ENCODE measurements at places on chromosomes 5 and 9. TPM values are rescaled to one million over a fixed set of nuclear protein-coding genes. Genes with fewer than 3 reads are reported as not detected.

DNA sequence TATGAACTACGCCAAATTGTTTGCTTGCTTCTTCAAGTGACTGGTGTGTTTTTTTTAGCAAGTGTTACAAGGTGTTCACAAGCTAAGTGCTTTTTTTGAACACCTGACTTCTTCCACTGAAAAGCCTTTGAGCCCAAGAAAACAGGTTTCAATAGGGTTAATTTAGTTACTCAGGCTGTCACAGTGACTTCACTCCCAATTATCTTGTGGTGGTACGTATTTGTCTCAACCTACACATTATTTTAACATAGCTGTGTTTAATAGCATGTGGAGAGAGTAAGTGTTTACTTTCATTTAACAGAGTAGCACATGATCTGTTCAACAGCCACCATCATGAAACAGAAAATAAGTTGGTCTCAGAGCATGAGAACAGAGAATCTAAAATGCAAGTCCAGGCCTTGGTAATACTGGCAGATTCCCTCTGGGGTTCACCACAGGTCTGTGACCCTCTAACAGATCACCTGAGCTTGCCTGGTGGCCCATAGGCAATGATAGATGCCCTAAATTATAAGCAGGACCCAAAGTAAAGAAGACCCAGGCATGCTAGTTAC, 267.7 kb upstream of the SMARCA2 start:
- no peaks in the 10 kb centered on the region for H3K27me3 ChIP-seq
- no peaks in the 10 kb centered on the region for H3K36me3 ChIP-seq
- no peak overlapping the region for H3K27ac ChIP-seq
- H3K4me3 ChIP-seq: no peak overlapping the region
- no peaks in the 10 kb centered on the region for H3K4me1 ChIP-seq
- DNase-seq: no peak

DNA sequence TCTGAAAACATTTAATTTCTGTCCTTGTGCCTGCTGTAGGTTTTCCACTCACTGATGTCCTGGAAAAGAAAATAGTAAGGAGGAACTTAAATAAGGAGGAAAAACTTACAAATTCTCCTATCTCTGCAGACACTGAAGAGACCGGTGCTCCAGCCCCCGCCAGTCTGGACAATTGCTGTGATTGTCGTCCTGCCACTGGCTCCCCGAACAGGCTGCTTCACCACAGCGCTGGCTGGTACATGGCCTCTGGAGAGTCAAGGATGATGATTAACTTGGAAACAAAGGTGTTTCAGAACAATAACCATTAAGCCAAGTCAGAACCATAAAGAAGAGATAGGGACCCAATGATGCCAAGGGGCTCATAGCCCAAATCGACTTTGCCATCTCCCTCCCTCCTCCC, 7.3 kb downstream of the PLAC8L1 start:
- no peaks in the 10 kb centered on the region for H3K36me3 ChIP-seq
- DNase-seq: no peak
- no peaks in the 10 kb centered on the region for H3K27me3 ChIP-seq
- H3K4me1 ChIP-seq: no peaks in the 10 kb centered on the region
- no peak overlapping the region for H3K27ac ChIP-seq

GRCh38 chr5:54383941-54384340, 71.6 kb upstream of the HSPB3 start:
- no peaks in the 10 kb centered on the region for H3K36me3 ChIP-seq
- H3K27ac ChIP-seq: no peak overlapping the region
- H3K4me1 ChIP-seq: no peaks in the 10 kb centered on the region
- no peak for DNase-seq
- H3K27me3 ChIP-seq: no peaks in the 10 kb centered on the region

GRCh38 chr5:87944553-87945285, 323.9 kb downstream of the TMEM161B start:
- H3K4me3 ChIP-seq: no peak overlapping the region
- no peak overlapping the region for H3K27ac ChIP-seq
- DNase-seq: no peak
- H3K27me3 ChIP-seq: no peaks in the 10 kb centered on the region
- no peaks in the 10 kb centered on the region for H3K36me3 ChIP-seq

DNA sequence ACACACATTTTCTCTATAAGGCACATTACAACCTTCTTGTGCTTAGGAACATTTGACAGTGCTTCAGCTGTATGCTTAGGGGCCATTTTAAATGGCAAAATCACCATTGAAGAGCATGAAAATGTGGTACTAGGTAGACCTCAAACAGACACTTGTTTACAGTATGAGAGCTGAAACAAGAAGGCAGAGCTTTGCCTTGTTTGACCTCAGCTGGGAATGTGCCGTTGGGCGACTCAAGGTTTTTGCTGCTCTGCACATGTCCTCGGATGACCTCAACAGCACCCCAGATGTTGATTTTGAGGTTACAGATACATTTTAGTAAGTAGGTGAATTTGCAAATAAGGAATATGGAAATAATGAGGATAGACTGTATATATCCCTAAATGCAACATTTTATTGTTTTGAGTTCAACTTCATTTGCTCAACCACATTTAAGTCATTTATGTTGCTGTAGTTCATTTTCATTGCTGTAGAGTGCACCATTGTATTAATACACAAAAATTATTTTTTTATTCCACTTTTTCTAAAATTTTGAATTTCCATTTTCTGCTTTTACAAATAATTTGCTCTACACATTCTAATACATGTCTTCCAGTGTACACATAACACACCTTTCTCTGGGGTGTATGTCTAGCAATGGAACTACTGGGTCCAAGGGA, 206.8 kb downstream of the NR3C1 start:
- peaks cover 7% of the 10 kb centered on the region for H3K4me1 ChIP-seq
- no peaks in the 10 kb centered on the region for H3K27me3 ChIP-seq
- H3K36me3 ChIP-seq: no peaks in the 10 kb centered on the region
- H3K4me3 ChIP-seq: no peak overlapping the region
- H3K27ac ChIP-seq: no peak overlapping the region

DNA sequence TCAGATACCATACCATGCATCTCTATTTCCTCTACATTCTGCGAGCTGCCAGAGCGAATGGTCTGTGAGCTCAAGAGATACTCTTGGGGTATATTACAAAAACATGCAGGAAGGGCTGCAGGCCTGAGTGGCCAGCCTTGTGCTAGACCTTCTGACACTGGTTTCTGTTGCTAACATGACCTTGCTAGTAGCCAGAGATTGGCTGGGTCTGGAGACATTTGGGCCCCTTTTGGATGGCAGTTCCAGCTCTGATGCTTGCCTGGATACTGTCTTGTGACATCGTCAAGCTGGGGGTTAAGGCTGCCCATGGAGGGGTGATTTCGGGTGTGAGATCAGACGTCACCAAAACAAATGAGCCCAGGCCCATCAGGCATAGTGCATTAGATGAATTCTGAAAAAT, 56.1 kb upstream of the FSTL4 start:
- no peaks in the 10 kb centered on the region for H3K4me1 ChIP-seq
- H3K36me3 ChIP-seq: no peaks in the 10 kb centered on the region
- no peak for DNase-seq
- H3K27ac ChIP-seq: no peak overlapping the region
- no peaks in the 10 kb centered on the region for H3K27me3 ChIP-seq

GRCh38 chr5:77629509-77630113, 8.9 kb downstream of the OTP start:
- H3K27me3 ChIP-seq: peaks cover 58% of the 10 kb centered on the region
- no peaks in the 10 kb centered on the region for H3K4me1 ChIP-seq
- no peak overlapping the region for H3K27ac ChIP-seq
- no peaks in the 10 kb centered on the region for H3K36me3 ChIP-seq
- DNase-seq: no peak

DNA sequence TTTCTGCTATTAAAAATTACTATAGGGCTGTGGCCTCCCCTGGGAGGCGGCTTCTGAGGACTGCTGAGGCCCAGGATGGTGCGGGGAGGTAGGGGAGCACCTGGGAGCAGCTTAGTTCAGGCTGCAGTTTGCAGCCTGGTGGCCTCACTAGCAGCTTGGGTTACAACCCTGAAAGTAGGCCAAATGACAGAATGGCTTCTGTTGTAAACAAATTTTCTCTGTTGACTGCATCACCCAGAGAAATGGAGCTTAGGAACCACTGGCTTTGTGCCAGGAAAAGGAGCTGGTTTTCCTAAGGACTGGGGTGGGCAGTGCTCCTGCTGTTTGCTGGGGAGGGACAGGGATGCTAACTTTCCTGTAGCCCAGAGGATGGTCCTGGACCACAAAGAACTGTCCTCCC, 130.3 kb downstream of the ENTREP1 start:
- no peaks in the 10 kb centered on the region for H3K36me3 ChIP-seq
- DNase-seq: no peak
- no peaks in the 10 kb centered on the region for H3K27me3 ChIP-seq
- no peak overlapping the region for H3K27ac ChIP-seq

DNA sequence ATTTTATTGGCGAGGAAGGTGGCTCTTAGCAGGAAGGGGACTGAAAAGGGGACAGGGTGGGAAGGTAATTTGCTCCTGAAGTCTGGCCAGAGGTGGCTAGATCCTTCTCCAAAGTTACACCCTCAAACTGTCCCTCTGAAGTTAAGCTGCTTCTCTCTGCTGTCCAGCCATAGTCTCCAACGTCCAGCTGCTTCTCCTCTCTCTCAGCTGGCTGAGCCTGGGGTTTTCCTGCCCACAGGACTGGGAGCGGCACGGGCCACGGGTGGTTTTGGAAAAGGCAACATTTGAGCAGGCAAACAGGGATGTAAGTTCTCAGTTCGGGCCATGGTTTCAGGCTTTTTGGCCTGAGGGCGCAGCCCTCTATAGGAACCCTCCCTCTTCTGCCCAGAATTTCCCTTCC, 128.3 kb downstream of the YIPF5 start:
- no peaks in the 10 kb centered on the region for H3K36me3 ChIP-seq
- DNase-seq: peak; percentile 27
- H3K4me1 ChIP-seq: no peaks in the 10 kb centered on the region

DNA sequence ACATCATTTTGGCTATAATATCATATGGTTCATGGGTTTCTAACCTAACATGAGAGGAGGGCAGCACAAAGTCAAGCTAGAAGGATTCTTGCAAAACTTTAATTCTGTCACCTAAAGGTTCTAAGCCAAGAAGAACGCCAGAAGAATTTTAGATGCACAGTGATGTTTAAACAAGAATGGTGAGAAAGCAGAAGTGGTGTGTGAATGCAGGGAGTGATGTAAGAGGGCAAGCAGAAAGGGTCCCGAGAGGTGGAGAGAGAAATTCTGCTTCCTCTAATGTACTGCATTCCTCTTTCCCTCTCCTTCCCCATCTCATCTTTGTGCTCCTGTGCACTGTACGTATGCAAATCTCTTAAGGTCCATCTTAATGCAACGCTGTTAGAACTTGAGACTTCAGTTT, 2.1 kb upstream of the TRMO start:
- peaks cover 5% of the 10 kb centered on the region for H3K4me1 ChIP-seq
- H3K4me3 ChIP-seq: no peak overlapping the region
- no peaks in the 10 kb centered on the region for H3K36me3 ChIP-seq
- DNase-seq: no peak
- H3K27ac ChIP-seq: no peak overlapping the region

- H3K4me1 ChIP-seq: no peaks in the 10 kb centered on the region
- H3K36me3 ChIP-seq: no peaks in the 10 kb centered on the region
- H3K27ac ChIP-seq: no peak overlapping the region
- H3K4me3 ChIP-seq: no peak overlapping the region
- DNase-seq: peak; percentile 29
Observed at GRCh38 chr5:134073404-134073803, 41.1 kb upstream of the TCF7 start.

GRCh38 chr5:124263680-124264491, 482.6 kb downstream of the ZNF608 start:
- no peaks in the 10 kb centered on the region for H3K36me3 ChIP-seq
- DNase-seq: no peak
- no peak overlapping the region for H3K27ac ChIP-seq
- no peak overlapping the region for H3K4me3 ChIP-seq

- no peak overlapping the region for H3K27ac ChIP-seq
- H3K4me1 ChIP-seq: no peaks in the 10 kb centered on the region
- H3K36me3 ChIP-seq: no peaks in the 10 kb centered on the region
- DNase-seq: no peak
- no peak overlapping the region for H3K4me3 ChIP-seq
Observed at GRCh38 chr5:170360709-170361108, 28.5 kb downstream of the KCNMB1 start.

GRCh38 chr5:58641533-58641932, 58.7 kb downstream of the RAB3C start:
- no peak overlapping the region for H3K27ac ChIP-seq
- no peaks in the 10 kb centered on the region for H3K4me1 ChIP-seq
- DNase-seq: no peak
- no peaks in the 10 kb centered on the region for H3K27me3 ChIP-seq

DNA sequence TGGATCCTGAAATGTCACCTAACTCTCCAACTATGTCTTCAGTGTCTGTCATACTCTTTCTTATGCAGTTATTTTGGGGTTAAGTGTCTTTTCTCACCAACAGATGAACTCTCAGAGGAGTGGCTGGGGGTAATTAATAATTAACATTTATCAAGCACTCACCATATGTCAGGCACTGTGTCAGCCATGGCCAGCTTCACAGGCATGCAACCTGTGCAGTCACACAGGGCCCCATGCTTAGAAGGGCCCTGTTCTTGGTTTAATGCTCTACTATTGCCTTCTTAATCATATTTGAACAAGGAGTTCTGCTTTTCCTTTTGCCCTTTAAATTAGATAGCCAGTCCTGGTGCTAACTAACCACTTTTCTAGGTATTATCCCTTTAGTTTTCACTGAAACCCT, 3.4 kb upstream of the GRPEL2 start:
- DNase-seq: no peak
- no peak overlapping the region for H3K4me3 ChIP-seq
- peaks cover 2% of the 10 kb centered on the region for H3K4me1 ChIP-seq
- no peak overlapping the region for H3K27ac ChIP-seq
- H3K27me3 ChIP-seq: no peaks in the 10 kb centered on the region

GRCh38 chr5:151686674-151687407, at the start of gene SPARC:
SPARC (minus strand) TSS chr5:151686915; CDS start chr5:151676188, 10,727 bp downstream.
- H3K4me1 ChIP-seq: peaks cover 22% of the 10 kb centered on the region
- H3K4me3 ChIP-seq: peak within 1 kb of the TSS; percentile 87
- DNase-seq: peak; percentile 96
- H3K36me3 ChIP-seq: peaks cover 5% of the 10 kb centered on the region
- H3K27ac ChIP-seq: peak within 1 kb of the TSS; percentile 99
- no peaks in the 10 kb centered on the region for H3K27me3 ChIP-seq

DNA sequence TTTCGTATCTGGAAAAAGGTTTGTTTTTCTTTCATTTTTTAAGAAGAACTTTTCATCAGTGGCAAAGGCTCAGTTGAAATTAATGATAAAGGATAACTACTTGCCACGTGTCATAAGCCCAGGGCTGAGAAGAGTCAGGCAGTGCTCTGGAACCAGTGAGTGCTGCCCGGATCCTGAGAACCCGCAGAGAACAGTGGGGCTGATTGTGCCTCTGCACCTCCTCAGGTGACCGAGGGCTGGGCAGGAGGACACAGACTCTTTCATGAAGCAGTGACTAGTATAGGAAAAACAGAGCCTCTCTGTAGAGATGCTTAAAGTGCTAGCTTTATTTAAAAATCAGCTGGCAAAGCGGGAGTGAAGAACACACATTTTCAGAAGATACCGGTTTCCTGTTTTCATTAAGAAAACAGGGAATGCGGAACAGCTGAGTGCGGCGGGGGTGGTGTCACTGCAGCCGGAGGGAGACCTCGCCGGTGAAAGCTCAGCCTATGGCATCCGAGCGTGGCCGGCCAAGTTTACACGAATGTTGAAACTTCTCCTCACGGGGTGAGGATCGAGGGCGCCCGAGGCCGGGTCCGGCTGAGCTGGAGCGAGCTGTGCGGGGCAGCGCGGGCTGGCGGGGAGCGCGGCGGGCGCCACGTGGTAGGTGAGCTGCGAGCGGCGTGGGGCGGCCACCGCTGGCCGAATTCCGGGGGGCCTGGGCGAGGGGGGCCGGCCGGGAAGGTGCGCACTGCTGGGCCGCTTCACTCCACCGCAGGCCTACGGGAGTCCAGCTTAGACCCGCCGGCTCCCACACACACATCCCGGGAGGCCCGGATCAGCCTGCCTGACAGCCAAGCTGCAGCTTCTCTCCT, 134.7 kb upstream of the DMRT1 start:
- peak overlapping the region; percentile 51 for H3K4me3 ChIP-seq
- H3K27me3 ChIP-seq: no peaks in the 10 kb centered on the region
- peaks cover 7% of the 10 kb centered on the region for H3K4me1 ChIP-seq

The TLX3 gene
- polyA plus RNA-seq: not detected

The ZNF354B gene
- polyA plus RNA-seq: 6.1 TPM

The VCAN gene
- 51.9 TPM for polyA plus RNA-seq

Measured in fibroblast of lung (primary cell).